Stimulated activated CD4-positive, alpha-beta T cell treated with anti-CD3 and anti-CD28 coated beads, Interleukin-1b, Interleukin-23, amount 100 ng/mL, for 4 hours (primary cell): ENCODE measurements at places on chromosomes 13 and 19.

- no peak for DNase-seq
Measured at GRCh38 chr13:105908586-105908985, 626.9 kb downstream of the EFNB2 start.

DNA sequence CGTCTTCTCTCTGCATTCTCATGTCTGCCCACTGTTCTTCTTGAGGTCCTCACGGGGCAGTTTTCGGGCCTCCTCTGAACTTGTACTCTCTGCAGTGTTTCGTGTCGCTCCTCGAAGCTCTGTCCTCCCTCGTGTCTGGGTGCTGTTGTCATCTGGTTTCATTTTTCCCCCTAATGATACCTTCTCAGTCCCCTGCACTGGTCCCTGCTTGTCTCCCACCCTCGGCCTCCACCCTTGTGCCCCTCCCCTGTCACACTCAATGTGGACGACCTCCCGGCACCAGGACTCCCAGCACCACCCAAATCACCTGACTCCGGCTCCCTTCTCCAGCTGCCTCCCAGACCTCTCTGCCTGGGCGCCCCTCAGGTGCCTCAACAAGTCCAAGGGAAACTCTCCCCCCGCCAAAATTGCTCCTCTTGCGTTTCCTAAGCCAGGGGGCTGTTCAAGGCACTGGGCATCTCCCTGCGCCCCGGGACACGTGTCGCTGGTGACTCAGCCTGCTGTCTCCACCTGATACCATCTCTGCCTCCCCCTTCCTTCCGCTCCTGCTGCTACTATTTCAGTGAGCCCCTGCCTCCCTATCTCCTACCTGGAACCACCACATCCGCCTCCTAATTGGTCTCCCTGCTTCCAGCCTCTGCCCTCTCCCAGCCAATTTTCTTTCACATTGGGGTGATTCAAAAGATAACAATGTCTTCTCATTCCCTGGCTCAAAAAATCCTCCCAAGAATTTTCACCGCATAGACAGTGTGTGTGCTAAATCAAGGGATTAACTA is 49.5 kb downstream of the RFX2 start:
- peak; percentile 33 for DNase-seq

DNA sequence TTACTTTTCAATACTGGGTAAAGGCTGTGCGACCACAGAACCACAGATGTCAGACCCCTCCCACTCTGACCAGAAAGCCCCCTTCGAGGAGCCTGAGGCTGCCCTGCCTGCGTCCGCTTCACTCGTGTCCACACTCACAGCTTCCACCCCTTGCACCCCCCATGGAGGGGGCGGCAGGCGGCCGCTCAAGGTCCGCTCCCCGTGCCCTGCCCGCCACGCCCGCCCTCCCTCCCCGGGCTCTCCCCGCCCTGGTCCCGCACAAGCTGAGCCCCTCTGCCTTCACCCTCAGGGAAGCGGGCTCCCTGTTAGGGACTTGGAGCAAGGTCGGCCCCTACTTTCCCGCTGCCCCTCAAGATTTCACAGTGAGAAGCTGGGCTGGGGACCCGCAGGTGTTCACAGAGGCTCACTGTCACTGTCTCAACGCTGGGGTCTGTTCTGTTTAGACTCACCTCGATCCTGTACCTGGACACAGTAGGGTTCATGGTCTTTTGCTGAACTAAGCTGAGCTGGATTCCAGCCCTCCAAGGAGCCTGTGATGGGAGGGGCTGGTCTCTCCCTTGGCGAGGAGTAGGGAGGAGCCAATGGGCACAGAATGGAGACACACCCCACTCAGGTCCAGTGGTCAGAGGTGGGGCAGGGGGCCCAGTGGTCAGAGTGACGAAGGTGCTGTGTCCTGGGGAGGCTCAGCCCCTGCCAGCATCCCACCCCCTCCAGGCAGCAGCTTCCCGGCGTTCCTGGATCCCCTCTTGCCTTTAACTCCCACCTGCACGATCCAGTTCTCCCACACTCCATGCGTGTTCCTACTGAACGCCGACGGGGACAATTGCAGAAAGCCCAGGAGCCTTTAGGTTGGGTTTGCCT is 69.5 kb downstream of the SPACA7 start:
- no peak for DNase-seq

GRCh38 chr19:58558623-58559274 is 338 bp upstream of the UBE2M start:
- DNase-seq = peak; percentile 97

GRCh38 chr19:14381689-14382474 is 638 bp downstream of the ADGRE5 start:
- no peak for DNase-seq

DNA sequence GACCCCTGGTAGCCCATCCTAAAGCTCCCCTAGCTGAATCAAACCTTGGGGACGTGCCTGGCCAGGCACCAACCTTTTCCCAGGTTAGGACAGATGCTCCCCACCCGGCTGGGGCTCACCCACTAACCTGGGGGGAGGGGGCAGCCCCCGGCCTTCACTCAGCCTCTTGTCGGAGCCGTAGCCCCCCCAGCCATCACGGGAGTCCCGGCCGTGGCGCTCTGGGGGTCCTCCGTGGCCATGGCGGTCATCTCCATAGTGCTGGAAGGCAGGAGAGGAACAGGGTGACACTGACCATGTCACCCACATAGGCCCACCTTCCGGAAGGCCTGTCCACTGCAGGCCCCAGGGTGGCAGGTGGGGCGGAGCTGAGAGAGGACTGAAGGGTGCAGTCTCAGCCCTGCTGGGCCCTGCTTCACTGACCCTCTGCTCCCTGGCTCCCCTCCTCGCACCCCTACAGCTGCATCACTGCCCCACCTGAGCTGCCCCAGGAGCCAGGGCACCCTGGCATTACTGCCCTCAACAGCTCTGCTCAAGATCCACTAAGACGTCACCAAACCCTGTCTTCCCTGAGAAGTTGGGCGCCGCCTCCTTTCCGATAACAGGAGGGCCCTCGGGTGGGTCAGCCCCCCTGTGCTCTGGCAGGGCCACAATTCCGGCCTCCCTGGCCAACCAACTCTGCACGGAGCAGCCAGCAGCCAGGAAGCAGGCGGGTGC is 22.6 kb upstream of the TINCR start:
- DNase-seq = no peak

DNA sequence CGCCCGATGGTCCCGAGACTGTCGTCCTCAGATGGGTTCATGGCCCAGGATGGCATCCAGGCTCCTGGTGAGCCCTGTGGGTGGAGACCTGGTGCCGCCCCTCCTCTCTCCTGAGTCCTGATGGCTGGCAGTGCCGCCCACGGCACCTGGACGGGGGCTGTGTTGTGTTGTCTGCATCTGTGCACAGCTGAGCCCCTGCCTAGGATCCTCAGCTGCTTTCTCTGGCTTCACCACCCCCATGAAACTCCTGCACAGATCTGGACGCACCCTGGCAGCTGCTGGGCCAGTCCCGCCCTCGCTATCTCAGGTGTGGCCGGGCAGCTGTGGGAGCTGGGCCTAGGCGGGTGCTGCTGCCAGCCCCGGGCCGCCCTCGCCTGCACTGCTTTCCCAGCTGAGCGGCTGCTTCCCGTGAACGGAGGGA is 27.7 kb downstream of the MCF2L start:
- DNase-seq = no peak

DNA sequence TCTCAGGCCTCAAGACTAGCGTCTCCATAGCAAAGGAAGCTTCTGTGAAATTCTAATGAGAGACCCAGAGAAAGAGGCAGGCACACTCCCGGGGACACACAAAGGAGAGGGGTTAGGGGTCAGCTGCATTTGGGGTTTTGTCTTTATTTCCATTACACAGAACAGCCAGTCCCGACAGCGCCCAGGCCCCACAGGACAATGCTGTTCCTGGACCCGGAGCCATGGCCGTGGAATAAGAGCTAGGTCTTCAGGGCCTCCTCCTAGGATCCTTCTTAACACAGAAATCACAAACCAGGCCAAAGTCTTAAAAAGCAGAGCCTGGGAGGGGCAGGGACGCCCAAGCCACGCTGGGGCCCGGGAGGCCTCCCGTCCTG is 22.8 kb downstream of the KCTD15 start:
- no peak for DNase-seq

DNA sequence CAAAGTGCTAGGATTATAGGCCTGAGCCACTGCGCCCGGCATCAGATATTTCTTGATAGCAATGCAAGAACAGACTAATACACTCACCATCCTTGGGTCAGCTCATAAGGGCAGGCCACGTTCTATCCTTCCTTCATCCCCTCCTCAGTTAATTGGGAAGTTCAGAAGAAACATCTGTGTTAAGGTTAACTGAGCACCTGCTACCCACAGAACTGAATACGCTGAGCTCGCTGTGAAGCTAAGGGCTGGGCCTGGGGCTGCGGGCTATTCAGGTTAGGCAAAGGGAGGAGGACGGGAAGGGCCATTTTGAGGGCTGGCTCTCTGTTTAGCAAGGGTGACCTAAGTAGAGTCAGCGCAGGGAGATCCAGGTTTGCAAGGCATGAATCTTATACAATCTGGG is 43.0 kb upstream of the UQCRFS1 start:
- DNase-seq = no peak

GRCh38 chr13:24493356-24493755 is 19.2 kb downstream of the PARP4 start:
- no peak for DNase-seq

DNA sequence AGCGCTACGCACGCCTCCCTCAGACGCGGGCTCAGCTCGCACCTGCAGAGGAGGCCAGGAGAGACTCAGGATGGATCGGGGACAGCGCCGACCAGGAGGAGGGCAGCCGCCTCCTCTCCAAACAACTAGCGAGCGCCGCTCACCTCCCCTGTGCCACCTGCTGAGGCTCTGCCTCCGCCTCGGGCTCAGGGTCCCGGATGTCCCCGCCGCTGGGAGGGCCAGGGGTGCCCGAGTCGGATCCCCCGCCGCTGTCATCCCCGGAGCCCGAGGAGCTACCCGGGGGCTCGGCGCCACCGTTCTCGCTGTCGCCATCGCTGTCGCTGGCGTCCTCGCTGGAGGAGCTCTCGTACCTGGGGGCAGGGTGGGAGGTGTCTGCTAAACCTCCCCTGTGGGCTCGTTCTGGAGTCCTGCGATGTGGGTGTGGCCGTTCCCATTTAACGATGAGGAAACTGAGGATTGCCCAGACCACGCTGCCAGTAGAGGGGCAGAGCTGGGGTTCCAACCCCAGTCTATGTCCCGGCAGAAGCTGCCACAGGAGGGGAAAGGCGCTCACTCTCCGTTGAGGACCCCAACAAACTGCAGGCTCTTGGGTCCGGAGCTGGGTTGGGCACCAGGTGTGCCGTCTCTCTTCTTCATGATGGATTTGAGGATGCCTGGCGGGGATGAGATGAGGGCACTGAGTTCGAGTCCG is 9.2 kb downstream of the KANK3 start:
- DNase-seq = no peak

- no peak for DNase-seq
Measured at GRCh38 chr13:111950697-111951096, 116.3 kb upstream of the SOX1 start.

DNA sequence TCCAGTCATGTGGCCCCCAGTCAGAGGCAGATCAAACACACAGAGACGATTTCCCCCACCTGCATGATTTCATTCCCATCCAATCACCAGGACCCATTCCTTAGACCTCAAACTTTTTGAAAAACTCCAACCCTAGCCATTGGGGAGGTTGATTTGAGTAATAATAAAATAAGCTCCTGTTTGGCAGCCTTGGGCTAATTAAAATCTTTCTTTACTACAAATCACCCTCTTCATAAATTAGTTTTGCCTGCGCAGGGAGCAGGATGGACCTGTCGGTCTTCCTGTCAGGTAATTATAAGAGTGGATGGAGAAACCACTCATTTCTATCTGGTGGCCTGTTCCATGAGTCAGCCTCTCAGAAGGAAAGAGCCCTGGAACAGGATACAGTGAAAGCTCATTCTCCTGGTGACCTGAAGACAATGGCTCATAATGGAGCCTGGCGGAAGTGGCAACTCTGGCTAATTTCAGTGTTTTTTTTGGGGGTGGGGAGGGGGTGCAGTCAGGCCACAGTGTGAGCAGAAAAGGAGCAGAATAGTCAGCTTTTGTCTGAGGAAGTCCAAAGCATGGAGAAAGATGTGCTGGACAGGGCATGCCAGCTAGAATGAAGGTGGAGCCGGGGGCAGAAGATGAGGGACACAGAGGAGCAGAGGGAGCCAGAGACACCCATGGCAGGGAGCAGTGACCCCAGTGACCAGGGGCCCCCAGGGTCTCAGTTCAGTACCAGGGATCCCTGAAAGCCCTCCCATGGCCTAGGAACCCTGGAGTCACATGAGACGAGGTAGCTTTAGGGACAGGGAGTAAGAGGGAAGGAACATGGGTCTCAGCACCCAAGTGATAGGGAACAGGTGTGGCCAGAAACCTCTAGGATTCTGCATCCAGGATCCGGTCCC is 31.8 kb upstream of the PSG9 start:
- no peak for DNase-seq

DNA sequence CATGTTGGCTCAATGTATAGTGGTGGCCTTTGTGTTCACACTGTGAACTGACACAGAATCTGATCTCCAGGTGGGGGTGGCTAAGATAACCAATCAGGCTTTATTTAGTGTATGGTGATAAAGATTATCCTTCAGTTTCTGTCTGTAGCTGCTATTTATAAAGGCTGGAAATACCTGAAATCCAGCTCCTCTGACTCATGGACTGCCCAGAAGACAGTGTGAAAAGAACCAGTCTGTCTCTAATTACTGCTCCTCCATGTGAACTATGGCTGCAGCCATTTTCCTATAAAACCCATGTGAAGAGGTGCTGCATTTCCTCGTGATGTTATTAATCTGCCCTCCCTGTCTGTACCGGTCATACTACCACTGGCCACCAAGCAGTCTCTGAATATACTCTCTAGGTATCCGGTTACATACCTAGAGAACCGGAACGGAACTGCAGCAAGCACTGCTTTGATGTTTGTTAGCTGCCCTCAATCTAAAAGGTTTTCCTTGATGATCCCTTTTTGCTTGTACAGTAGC is 238.0 kb downstream of the LHFPL6 start:
- DNase-seq = no peak

DNA sequence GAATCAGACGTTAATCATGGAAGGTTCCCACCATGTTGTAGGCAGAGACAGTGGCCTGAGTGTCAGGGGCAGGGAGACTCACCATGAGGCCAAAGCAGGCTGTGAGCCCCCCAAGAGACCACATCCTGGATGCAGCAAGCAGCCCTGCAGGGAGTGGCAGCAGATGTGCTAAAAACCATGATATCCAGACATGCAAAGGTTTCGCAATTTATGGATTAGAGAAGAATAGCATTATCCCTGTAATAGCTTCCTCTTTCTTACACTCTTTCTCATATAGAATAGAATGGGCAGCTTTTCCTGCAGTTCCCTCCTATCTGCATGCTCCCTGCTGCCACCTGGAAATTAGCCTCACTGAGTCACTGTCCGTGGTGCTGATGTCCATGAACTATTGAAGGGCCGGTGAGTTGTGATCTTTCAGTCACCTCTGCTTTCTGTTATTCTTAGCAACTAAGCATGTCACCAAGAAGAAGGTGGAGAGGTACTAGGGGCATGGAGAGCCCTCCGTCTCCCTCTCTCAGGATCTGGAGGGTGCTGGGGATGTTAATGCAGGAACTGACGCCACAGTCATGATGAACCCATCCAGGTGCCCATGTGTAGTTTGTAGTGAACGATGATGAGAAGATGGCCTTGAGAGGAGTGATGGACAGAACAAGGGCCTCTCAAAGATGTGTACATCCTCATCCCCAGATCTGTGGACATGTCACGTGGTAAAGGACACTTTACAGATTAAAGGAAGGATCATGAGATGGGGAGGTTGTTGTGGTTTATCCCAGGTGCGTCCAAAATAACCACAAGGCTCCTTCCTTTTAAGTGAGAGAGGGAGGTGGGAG is 9.9 kb downstream of the CEACAM4 start:
- DNase-seq = no peak

GRCh38 chr19:14418856-14419105 is 360 bp downstream of the DDX39A start:
- no peak for DNase-seq
